ENCODE measurements at places on chromosomes 5 and 9.

DNA sequence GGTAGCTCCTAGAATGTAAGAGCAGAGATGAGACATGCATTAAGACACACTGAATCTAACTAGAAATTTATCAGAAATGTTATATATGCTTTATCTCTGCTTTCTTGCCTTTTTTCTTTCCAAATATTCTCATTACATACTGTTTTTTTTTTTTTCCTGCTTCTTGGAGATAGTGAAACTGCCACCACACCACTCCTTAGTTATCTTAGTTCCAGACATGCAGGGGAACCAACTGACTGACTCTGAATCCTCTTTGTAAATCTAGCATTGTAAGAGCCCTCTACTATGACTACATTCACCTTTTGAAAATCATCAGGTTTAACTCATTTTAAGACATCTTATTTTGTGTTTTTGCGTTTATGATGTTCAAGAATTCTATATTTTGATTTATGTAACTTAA lies 181.3 kb upstream of the ST8SIA4 start:
- no peak for DNase-seq

DNA sequence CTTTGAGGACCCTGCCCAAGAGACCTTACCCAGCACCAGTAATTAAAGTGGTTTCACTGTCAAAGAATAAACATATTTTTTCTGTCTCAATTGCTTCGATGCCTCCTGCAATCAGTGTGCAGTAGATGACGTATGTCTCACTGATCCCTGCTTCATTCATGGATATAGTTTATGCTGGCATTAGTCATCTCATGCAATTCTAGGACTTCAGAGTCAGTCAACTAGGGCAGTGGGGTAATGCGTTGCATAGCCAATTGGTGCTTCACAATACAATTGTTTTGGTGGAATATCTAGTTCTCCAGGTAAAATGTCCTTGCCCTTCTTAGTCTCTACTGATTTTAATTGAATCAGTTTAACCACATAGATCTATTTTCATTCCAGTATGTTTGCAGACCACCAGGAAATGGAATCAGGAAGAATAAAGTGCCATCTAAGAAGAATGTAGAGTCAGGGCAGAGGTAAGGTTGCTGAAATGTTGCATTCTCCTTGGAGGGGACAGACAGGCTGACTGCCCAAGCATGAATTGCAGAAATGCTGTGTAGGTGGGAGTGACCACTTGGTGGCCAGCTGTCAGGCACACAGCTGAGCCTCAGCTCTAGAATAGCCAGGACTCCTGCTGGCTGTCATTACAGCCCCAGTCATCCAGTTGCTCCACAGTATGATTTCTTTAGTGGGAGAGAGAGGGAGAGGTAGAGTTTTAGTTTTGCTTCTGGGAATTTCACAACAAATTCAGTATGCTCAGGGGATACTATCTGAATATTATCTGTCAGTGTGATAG lies 73.5 kb upstream of the MEGF10 start:
- no peak for DNase-seq

GRCh38 chr9:126692041-126692758 lies 78.5 kb downstream of the LMX1B start:
- DNase-seq, result no peak

- no peak for DNase-seq
Measured at GRCh38 chr5:132050136-132050535, 10.3 kb upstream of the IL3 start.

DNA sequence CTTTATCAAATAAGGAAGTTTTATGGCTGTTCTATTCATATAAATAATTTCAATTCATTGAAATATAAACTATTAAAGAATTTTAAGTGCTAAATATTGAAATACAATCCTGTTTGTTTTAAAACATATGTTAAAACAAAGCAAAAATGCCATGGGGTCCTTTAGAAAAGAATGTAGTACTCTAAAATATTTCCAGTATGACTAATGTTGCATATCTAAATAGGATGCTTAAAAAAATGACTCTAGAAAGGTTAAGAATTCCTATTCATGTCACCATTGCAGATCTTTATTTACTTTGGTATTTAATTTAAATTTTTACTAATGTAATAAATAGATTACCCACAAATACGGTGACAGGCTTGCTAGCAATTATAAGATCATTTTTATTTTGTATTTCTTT lies 132.3 kb downstream of the ZNF608 start:
- no peak for DNase-seq

DNA sequence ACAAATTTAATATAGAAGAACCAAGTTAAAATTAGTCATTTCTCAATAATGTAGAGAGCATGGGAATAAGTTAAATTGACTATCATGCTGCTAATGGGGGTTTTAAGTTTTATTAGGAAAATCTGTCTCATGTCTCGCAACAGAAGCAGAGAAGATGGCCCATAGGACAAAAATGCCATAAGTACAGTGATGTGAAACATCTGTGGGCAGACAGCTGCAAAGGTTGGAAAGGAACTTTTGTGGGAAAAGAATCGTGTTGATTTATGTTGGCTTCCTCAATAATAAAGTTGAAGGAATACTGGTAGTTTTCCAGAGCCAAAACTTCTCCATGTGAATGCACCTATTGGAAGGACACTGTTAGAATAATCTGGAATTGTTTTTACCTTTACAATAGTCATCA lies 44.8 kb downstream of the VCAN start:
- DNase-seq, result no peak

DNA sequence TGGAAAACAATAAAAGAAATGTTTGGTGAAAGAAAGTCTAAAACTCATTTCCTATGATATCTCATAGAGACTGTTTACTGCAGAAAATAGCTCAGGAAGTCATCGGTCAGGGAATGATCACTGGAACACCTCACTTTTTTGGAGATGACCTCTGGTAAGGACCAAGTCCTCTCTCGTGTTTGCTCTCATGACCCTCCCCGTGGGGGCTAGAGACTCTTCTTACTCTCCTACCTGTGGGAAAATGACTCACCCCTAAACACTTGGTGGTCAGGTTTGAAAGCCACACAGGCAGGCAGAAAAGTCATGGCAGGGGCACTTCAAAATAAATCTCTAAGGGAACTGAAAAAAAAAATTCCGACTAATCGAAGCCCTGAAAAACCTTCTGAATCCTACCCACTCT lies 48.2 kb downstream of the FAM240B start:
- DNase-seq, result no peak

DNA sequence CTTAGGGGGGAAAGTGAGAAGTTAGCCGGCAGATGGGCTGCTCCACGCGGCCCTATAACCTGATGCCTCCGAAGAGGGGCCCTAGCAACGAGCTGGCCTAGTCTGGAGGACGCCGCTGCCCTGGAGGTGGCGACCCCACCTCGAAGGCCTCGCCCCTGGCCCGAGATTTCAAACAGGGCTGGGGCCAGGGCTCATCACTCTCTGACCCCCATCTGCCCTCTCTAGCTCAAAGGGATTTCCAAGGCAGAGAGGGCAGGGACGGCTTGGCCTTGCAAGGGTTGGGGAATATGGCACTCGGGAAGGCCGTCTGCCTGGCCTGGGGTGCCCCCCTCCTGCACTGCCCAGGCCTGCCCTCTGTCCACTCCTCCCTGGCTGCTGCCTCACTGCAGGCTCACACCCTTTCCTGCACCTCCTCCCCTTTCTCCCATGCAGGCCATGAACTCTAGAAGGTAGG lies 25.5 kb upstream of the TIFAB start:
- DNase-seq, result no peak

DNA sequence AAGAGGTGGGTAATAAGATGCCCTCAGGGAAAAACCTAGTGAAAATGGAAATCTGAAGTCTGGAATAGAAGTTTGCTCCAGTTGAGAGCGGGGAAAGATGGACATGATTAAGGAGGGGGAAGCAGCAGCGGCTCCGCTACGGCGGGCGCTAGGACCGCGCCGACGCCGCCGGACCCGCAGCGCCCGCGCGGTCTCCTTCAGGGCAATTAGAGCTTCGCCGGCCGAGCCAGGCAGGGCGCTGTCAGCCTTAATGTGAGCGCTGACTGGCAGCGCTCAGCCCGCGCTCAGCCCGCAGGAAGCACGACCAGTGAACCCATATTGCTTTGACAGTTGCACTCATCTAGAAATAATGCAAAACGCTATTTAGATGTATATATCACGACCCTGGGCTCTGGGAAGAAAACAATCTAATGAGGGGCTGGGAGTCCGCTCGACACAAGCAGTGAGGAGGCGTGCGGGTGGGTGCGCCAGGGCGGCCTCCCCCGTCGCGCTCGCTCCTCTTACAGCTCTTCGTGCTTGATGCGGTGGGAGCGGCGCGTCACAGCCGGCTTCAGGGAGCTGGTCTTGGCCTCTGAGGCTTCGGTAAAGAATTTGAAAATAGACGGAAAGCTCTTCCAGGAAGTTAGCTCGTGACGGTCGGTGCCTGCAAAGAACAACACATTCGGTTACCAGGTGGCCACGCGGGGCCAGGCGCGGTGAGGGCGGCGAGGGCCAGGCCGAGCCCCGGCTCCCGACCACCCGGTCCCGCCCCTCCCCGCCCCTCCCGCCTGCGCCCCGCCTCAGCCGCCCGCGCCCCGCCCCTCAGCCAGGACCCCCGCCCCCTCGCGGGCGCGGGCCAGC lies 37.7 kb downstream of the NR2F1 start:
- DNase-seq, result no peak

GRCh38 chr5:54009828-54010227 lies 300.5 kb downstream of the ARL15 start:
- no peak for DNase-seq

DNA sequence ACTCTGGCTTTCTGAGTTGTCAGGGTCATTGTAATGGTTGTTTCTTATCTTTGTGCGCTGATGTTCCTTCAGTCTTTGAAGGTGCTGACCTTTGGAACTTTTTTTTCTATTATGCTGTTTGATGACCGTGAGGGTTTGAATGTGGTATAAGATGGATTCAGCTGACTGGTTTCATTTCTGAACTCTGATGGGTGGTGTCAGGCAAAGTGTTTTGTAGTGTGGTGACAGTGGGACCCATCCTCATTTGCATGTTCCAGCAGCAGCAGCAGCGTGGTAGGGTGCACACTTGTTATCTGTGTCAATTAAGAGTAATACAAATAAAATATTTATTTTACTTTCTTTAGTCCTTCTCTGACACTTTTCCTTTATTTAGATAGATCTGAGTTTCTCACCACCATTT lies 227.7 kb upstream of the PRR16 start:
- no peak for DNase-seq

- no peak for DNase-seq
Measured at GRCh38 chr5:93022796-93023447, 558.1 kb downstream of the NR2F1-AS1 start.

DNA sequence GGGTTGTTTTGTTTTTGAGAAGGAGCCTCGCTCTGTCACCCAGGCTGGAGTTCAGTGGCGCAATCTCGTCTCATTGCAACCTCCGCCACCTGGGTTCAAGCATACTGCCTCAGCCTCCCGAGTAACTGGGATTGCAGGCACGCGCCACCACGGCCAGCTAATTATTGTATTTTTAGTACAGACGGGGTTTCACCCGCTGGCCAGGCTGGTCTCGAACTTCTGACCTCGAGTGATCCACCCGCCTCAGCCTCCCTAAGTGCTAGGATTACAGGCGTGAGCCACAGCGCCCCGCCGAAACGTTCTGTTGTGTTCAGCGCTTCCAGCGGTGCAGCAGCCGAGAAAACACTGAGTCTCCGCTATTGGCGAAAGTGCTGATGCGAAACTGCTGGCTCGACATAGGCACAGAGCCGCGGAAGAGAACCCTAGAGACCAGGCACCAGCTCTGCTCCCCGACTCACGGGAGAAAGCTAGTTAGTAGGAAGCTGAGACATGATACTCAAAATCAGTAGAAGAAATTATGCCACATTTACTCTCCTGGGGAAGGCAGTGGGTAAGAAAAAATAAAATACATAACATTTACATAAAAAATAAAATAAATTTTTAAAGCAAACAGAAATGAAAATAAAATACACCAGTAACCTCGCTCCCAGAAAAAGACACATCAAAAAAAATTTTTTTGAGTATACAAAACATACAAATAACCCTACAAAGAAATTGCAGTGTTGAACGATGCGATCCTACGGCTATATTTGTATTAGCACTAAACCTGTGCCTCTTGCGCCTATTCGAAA lies 31.6 kb downstream of the ANXA2R start:
- no peak for DNase-seq
